ENCODE measurements at places on chromosomes 1 and 21. TPM values are rescaled to one million over a fixed set of nuclear protein-coding genes. Genes with fewer than 3 reads are reported as not detected.

DNA sequence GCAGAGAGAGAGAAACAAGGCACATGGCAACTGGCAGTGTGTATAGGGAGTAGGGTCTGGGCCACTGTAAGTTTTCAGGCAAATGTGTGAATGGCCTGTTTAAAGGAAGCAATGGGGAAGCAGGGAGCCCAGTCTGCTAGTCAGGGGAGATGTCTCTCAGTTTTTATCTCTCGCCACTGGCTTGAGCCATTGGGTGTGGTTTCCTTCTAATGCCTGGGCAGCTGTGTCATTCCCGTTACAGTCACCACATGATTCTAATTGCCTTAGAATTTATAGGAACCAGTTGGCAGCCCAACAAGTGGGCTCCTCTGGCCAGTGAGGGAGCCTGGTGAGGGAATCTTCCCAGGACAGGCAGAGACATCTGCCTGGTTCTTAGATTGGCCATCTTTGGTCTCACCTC, 182.4 kb downstream of the DISC1 start:
- DNase-seq = no peak

- DNase-seq = no peak
Measured at GRCh38 chr1:22627331-22627730, 9.1 kb upstream of the C1QA start.

GRCh38 chr1:213596729-213597128, 391.0 kb upstream of the PROX1 start:
- no peak for DNase-seq

DNA sequence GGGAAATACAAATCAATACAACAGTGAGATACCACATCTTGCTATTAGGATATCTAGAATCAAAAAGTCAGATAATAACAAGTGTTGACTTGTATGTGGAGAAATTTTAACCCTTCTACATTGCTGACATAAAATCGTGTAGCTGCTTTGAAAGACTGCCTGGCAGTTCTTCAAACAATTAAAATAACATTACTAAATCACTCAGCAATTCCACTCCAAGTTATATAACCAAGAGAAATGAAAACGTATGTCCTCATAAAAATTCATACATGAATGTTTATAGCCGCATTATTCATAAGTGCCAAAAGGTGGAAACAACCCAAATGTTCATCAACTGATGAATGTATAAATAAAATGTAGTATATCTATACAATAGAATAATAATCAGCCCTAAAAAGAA, 164.6 kb downstream of the RASAL2 start:
- no peak for DNase-seq

ITLN2 gene
- total RNA-seq = 1.3 TPM

GRCh38 chr1:63323865-63324778, 1.8 kb downstream of the FOXD3 start:
- no peak for DNase-seq

TSPEAR gene
- 0.32 TPM for total RNA-seq

- DNase-seq = peak; percentile 59
Measured at GRCh38 chr1:16172964-16173446, 17.1 kb upstream of the EPHA2 start.

GRCh38 chr1:220885971-220886370, 6.7 kb downstream of the HLX start:
- DNase-seq = no peak

ZNF593OS gene
- 0.45 TPM for total RNA-seq

DNA sequence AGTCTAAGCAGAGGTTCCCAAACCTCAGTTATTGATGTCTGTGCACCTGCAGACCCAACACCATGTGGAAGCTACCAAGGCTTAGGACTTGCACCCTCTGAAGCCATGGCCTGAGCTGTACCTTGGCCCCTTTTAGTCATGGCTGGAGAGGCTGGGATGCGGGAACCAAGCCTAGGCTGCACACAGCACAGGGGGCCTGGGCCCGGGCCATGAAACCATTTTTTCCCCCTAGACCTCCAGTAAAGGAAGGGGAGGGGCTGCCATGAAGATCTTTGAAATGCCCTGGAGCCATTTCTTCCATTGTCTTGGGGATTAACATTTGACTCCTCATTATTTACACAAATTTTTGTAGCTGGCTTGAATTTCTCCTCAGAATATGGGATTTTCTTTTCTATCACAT, 265.9 kb downstream of the PDE4B start:
- no peak for DNase-seq

- DNase-seq = no peak
Measured at GRCh38 chr1:2052756-2053155, 2.5 kb downstream of the PRKCZ start.

DNA sequence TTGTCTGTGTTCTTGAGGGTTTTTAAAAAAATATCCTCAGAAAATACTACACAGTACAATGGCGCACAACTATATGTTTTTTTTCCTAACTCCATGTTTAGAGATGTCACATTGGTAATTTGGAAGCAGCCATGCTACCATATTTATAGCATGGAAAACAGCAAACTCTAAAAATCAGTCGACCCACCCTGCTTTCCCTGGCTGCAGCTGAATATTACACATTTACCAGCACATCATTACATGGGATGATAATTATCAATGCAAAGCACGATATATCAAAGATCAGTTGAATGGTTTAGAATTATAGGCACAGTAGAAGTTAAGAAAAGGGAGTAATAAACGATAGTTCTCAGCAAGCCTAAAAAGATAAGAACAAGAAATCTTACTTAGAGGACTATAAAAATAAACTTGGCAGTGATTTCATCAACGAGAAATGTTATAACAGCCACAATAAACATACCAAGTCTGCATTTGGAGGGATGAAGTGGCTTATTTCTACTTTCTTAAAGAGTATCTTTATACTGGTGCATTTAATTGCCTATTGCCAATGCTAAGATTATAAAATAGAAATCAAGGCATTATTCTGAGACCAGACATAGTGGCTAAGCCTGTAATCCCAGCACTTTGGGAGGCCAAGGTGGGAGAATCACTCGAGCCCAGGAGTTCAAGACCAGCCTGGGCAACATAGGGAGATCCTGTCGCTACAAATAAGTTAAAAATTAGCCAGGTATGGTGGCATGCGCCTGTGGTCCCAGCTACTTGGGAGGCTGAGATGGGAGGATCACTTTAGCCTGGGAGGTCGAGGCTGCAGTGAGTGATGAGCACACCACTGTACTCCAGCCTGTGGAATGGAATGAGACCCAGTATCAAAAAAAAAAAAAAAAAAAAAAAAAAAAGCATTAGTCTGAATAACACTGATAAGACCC, 43.4 kb downstream of the WDR64 start:
- no peak for DNase-seq

GRCh38 chr1:24874611-24875234, 55.4 kb downstream of the RUNX3 start:
- DNase-seq = no peak

- no peak for DNase-seq
Measured at GRCh38 chr1:34831721-34832246, 27.8 kb downstream of the SMIM12 start.

DNA sequence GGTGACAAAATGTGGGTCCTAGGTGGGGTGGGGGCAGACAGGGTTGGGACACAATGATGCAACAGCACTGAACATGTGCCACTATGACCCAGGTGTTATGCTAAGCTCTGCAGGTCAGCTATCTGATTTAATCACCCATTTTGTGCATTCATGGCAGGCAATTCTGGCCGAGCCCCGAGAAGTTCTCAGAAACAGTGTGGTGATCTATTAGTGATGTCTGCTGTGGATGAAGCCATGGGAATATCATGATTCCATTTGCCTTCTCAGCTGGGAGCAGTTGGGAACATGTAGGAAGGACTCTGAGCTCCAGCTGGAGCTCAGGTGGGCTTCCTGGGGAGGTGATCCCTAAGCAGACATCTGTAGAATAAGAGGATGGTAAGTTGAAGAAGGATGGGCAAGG, 194.0 kb upstream of the POU3F1 start:
- no peak for DNase-seq

- DNase-seq = no peak
Measured at GRCh38 chr1:230909974-230910754, 41.8 kb upstream of the C1orf198 start.

DNA sequence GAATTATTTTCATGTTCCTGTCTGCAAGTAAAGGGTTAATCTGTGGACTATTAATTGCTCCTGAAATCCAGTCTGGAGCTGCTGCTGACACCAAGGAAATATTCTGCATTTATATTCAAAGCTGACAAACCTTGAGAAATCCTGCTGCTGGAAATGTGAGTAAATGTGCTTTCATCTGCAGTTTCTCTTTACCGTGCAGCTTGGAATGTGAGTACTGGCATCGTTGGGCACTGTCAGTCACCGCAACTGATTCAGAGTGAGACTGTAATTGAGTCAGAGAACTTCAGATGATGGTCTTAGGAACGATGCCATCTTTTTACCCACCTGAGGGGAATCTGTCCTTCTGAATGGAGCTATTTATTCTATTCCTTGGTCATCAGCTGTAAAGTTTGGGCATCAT, 420.6 kb downstream of the SIPA1L2 start:
- DNase-seq = no peak

DNA sequence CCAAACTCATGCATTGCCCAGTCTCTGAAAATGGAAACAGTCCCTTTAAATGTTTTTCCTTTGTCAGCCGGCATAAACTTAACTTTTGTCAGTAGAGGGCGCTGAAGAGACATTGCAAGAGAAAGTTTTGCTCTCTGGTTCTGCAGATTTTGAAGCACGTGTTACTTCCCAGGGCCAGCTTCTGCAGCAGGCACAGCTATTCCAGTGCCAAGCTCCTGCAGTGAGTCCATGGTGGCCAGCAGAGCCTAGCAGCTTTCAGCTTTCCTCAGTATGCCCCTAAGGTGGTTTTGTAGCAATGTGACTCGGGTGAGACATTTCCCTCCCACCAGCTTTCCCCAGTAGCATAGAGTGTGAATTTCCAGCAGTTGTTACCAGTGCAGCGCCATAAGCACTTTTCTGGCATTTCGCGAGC, 2.6 kb upstream of the IFI44L start:
- DNase-seq = peak; percentile 39

DNA sequence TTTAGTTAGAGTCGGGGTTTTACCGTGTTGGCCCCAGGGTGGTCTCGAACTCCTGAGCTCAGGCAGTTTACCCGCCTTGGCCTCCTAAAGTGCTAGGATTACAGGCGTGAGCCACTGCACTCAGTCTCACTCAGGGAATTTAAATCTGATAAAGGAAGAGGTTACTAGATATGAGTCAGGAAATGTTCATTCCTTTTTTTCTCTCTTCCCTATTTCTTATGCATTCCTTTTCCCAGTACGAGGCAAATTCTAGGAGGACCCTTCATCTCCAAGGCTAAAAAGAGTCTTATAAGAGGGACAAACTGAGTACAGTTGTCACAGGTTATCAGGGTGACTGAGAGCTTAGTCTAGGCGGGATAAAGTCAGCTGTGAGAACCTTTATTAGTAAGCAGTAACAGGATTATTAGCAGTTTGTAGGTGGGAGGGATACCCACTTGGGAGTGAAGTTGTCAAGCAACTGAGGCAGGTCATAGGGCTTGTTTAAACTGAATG, 9.1 kb downstream of the MACF1 start:
- no peak for DNase-seq

TYW3 gene
- total RNA-seq = 16.2 TPM

GRCh38 chr1:38090796-38091195, 44.2 kb upstream of the POU3F1 start:
- no peak for DNase-seq

DNA sequence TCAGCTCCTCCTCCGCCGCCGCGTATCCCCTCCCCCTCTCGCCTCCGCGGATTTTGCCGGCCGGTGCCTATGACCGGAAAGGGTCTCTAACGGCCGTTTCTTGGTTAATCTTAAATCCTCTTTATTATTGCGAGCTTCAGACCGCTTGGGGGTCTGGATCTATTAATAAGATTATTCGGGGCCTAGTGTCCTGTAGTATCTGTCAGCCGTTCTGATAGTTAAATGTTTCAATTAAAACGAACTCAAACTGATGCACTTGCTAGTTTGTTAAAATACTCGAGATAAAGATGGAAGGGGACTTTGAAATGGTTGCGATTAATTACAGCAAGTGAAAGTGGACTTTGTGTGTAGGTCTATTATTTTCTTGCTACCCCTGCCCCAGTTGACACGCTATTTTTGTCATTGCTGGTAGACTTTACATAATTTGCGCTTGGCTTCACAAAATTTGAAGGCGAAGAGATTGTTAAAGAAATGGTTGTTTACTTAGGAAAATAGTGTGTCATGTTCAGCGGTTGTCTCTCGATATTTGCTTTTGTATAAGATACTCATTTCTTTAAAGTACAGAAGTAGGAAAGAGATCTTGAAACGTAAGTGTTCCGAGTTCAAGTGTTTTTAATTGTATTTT, 779 bp downstream of the SON start:
- DNase-seq = no peak

DNA sequence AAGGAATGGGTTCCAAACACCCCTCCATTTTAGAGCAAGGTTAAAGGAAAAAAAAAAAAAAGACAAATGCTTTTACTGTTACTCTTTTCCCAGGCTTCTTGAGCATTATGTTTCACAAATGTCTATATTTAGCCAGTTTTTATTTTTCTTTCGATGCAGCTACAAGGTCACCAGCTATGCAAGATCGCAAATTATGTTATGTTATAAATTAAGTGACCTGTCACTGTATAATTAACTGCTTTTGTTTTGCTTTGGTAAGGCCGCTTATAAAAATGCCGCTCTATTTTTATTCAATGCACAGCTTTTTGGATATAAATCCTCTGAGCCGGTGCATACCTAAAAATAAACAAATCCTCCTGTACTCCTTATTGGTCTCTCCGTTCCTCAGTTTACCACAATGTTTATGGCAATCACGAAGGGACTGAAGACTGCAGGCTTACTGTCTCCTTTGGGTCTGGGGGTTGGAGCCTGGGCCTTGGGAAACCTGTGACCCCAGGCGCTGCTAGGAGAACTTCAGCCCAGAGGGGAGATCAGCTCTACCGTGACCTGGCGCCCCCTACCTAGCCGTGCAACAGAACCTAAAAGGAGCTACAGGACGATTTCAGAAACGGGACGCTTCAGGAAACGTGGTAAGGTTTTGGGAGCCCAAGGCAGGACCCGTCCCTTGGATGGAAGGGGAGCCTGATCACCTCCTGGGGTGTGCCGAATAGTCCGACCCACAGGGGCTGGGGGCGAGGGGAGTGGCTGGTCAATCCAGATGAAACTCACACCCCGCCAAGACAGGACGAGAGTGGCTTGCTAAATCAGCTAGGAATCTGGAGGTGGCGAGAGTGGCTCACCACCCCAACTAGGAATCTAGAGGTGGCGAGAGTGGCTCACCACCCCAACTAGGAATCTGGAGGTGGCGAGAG, 101.2 kb upstream of the CD55 start:
- no peak for DNase-seq

GRCh38 chr1:93369734-93370133, 24.0 kb downstream of the DR1 start:
- DNase-seq = no peak

DNA sequence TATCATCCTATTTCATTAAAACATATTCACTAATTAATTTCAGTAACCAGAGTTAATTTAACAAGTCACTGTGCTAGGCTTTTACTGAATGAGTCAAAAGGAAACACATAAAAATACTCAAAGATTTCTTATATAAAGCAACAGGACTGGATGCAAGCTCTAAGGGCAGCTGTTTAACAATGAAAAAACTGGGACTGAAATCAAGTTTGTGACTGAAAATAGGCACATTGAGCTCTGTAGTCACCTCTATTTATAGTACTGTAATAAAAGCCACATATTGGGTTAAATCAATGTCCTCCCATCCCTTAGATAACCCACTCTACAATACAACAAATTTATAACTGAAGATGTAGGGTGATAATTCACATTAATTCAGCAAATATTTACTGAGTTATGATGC, 52.4 kb downstream of the SMYD3 start:
- no peak for DNase-seq

LGR6 gene
- total RNA-seq = not detected

GRCh38 chr1:8742022-8742924, 75.2 kb downstream of the RERE start:
- DNase-seq = peak; percentile 23

SPRR2E gene
- not detected for total RNA-seq

- DNase-seq = peak; percentile 50
Measured at GRCh38 chr1:59730759-59731478, 83.8 kb upstream of the HOOK1 start.

RPL11 gene
- total RNA-seq = 1,063 TPM
